Activated T-cell treated with anti-CD3 and anti-CD28 coated beads, Interleukin-2, amount 50 U/mL, for 1 hour (primary cell): ENCODE measurements at places on chromosomes 6 and 20.

- DNase-seq, result no peak
Observed at GRCh38 chr6:10030942-10031537, 383.8 kb downstream of the TFAP2A start.

- DNase-seq, result no peak
Observed at GRCh38 chr20:20821484-20822260, 109.2 kb upstream of the RALGAPA2 start.

GRCh38 chr6:16747232-16748024 is 13.8 kb downstream of the ATXN1 start:
- no peak for DNase-seq

- no peak for DNase-seq
Observed at GRCh38 chr20:10610251-10610650, 63.5 kb downstream of the JAG1 start.

DNA sequence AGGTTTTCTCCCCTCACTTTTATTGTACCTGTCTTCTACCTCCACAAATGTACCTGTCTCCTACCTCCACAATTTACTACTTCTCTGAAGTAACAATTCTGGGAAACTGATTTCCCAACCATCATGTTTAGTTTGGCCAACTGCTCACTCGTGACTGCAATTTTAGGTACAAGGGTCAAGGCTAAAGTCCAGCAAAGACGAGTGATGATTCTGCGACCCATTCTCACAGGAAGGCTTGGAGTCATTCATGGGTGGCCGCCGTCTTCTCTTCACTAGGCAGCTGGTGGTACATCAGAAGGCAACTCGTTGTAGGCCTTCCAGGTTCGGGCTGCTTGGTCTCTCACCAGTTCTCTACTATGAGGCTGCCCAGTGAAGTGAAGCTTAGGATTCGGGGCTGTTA is 483.8 kb upstream of the JARID2 start:
- DNase-seq, result no peak

DNA sequence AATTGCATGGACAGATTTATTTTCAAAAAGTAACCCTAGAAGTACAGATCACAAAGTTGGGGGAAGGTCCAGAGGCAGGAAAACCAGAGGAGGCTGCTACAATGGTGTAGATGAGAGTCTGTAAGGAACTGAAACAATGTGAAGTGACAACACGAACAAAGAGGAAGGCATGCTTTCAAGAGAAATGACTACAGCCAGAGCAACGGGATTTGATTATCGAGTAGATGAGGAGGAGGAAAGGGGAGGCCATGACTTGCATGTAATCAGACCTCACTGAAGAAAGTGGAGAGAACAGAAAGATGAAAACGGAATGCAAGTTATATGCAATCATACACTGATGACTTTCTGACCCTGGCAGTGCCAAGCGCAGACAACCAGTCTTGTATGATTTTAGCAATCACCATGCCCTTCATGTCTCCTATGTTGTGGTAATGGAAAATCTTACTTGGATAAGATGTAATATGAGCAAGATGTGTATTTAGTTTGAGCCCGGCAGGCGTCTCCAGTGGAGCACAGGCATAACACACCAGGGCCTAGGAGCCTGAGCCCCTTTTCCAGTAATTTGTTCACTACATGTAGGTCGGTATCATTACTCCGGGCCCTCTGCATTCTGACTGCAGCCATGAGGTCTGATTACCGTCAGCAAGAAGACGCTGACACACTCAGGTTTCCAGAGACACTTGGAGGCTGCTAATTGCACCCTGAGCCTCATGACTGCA is 34.0 kb upstream of the FAM83C start:
- DNase-seq, result no peak

GRCh38 chr6:126672649-126673048 is 332.7 kb downstream of the CENPW start:
- DNase-seq, result no peak

- no peak for DNase-seq
Observed at GRCh38 chr6:131929264-131929663, 21.9 kb downstream of the CCN2 start.
